ENCODE measurements at places on chromosomes 4 and X. TPM values are rescaled to one million over a fixed set of nuclear protein-coding genes. Genes with fewer than 3 reads are reported as not detected.

DNA sequence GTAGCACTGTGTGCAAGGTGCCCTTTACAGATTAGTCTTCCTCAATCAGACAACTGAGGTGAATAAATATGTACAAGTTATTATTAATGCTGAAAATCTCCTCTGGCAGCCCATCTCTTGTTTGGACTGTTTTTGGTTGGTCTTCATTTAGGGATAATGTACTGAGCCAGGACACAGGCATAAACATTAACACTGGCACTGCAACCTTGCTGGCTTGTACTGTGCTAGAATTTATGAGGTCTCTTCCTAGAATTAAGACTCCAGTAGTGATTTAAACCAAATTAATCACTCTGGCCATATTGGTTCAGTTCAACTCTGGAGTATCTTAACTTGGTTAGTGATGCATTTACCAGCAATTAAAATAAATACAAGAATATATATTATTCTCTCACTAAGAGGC lies 244.7 kb upstream of the GK2 start:
- H3K36me3 ChIP-seq = no peaks in the 10 kb centered on the region
- H3K27ac ChIP-seq = no peak overlapping the region
- no peak overlapping the region for H3K4me3 ChIP-seq
- no peak for DNase-seq
- H3K27me3 ChIP-seq = no peaks in the 10 kb centered on the region
- no peaks in the 10 kb centered on the region for H3K4me1 ChIP-seq

DNA sequence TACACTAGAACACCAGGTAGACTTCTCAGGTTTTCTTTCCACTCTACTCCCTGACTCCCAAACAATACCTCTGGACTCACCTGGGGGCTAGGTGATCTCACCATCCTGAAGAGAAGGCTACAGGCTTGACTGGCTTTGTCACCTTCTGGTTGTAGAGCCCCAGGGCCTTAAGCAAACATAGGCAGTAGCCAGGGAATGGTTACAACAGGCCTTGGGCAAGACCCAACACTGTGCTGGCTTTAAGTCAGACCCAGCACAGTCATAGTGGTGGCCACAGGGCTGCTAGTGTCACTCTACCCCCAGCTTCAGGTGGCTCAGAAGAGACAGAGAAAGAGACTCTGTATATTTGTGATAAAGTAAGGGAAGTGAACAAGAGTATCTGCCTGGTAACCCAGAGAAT lies 118.1 kb upstream of the EMCN start:
- no peaks in the 10 kb centered on the region for H3K4me1 ChIP-seq
- no peak overlapping the region for H3K27ac ChIP-seq
- no peak for DNase-seq
- H3K27me3 ChIP-seq = no peaks in the 10 kb centered on the region
- no peak overlapping the region for H3K4me3 ChIP-seq

- no peaks in the 10 kb centered on the region for H3K27me3 ChIP-seq
- no peak overlapping the region for H3K4me3 ChIP-seq
- DNase-seq = no peak
Observed at GRCh38 chr4:26237916-26238315, 82.9 kb upstream of the RBPJ start.

- no peak overlapping the region for H3K4me3 ChIP-seq
- no peaks in the 10 kb centered on the region for H3K36me3 ChIP-seq
- no peak overlapping the region for H3K27ac ChIP-seq
- no peaks in the 10 kb centered on the region for H3K27me3 ChIP-seq
Observed at GRCh38 chrX:53882331-53882730, 161.9 kb downstream of the PHF8 start.

DNA sequence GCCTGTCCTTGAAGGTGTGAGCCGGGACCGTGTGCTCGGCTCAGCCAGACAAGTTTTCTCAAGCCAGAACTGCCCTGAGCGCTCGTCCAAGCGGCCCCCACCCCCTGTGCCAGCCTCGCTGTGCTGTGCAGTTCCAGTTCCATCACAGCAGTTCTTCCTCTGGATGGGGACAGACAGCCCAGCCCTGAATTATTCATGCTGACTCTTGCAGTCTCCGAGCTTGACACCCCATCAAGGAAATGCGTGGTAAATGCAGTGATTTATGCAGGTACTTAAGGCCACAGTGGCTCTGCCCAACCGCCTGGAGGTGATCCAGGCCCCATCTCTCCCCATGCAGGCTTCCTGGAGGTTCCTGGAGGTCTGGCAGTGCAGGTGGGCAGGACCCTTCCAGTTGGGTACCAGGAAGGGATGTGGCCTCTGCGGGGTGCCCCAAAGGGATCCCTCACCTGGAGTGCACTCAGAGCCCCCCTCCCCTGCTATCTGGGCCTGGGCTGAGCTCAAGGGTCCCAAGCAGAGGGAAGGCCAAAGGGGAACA lies 44.8 kb upstream of the HMX1 start:
- no peaks in the 10 kb centered on the region for H3K36me3 ChIP-seq
- H3K27me3 ChIP-seq = peaks cover 5% of the 10 kb centered on the region
- no peaks in the 10 kb centered on the region for H3K4me1 ChIP-seq
- no peak overlapping the region for H3K4me3 ChIP-seq
- no peak overlapping the region for H3K27ac ChIP-seq

DNA sequence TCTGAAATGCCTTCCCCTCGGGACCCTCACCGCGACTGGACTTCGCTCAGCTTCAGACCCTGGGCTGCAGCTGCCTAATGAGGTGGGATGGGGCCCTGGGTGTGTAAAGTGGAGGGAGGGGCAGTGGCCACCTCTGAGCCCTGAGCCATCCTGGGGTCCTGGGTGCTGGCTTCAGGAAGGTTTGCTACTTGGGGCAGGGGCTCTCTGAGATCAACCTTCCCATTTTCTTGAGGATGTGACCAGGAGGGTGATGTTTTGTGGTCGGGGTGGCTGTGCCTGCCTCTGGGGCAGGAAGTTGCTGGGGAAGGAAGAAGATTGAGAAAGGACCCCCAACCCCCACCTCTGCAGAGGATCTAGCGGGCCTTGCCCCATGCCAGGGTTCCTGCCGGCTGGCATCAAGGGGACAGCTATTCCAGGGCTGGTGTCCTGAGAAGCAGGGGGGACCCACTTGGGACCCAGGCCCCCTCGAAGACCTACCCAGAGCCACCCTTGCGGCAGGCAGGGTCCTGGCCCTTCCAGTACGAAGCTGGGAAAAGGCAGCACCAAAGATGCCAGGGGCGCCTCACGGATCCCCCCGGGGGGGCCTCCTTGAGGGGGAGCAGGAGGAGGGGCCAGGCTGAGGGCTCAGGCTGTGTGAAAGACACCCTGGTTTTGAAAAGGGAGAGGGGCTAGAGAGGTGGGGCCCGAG lies 6.5 kb downstream of the SH3BP2 start:
- H3K4me1 ChIP-seq = peaks cover 80% of the 10 kb centered on the region
- no peak overlapping the region for H3K4me3 ChIP-seq

GRCh38 chr4:133584714-133585113 lies 435.6 kb downstream of the PCDH10 start:
- no peak overlapping the region for H3K4me3 ChIP-seq
- H3K4me1 ChIP-seq = no peaks in the 10 kb centered on the region
- no peaks in the 10 kb centered on the region for H3K27me3 ChIP-seq
- H3K36me3 ChIP-seq = no peaks in the 10 kb centered on the region

Gene FABP2
- 146 TPM for polyA plus RNA-seq

Gene ARHGEF6
- 8.7 TPM for polyA plus RNA-seq

Gene STATH
- not detected for polyA plus RNA-seq

Gene HSFX2
- polyA plus RNA-seq = not detected

Gene FGF13
- polyA plus RNA-seq = 32.9 TPM

Gene HSD17B13
- polyA plus RNA-seq = 0.49 TPM

Gene SPP1
- 65.6 TPM for polyA plus RNA-seq

All from large intestine (tissue), 12 donors.